ENCODE measurements at places on chromosomes 5 and 9.

DNA sequence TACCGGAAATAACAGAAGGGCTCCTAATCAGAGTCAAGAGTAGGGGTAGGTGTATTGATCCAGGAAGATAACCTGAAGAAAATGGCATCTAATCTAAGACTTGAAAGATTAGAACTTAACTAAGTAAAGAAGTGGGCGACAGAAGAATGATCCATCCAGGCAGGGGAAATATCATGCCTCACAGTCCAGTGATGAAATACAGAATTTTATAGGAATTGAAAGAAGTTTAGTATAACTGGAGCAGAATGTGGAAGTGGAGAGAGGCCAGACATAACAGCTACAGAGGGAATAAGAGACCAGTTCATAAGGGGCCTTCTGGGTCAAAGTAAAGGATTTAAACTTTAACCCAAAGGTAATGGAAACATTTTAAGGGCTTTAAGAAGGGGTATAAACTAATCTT lies 42.2 kb downstream of the ERP44 start:
- DNase-seq: no peak

DNA sequence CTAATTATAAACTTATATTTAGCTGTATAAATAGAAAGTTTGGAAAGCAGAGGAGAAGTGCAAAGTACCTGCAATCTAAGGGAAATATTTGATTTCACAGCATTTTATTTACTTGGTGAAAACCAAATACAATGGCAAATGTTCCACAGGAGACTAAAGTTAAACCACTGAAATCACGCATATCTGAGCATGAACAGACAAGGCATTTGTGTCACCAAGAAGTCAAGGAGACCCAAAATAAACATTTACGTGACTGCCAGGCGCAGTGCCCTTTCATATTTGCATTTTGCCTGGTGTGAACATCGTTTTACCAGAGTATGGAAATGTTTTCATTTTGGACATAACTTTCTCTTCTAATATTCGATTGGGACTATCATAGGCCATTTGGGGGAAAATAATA lies 20.6 kb downstream of the UGCG start:
- no peak for DNase-seq

DNA sequence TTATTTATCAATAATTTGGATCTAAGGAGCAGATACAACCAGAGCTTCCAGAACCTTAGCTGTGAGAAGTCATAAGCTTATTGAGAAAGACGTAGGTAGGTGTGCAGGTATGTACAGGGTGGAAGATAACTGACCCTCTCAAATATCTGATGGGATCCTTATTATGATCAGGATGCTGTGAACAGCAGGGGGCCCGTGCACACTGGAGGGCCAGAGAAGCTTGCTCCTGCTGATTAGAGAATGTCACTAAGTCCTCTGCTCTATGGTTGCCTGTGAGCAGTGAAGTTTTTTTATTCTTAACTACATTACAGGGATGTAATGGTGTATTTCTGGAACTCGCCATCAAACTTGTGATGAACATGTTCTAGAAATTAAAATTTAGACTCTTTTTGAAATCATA lies 108.9 kb upstream of the POU5F2 start:
- DNase-seq: no peak

GRCh38 chr5:154402611-154403010 lies 43.2 kb upstream of the SAP30L start:
- DNase-seq: no peak

- no peak for DNase-seq
These were observed 3.2 kb downstream of the IRX1 start for GRCh38 chr5:3598769-3599211.
